ENCODE measurements at places on chromosomes 12 and 14.

GRCh38 chr14:50045039-50045711 is 71.2 kb downstream of the VCPKMT start:
- peak; percentile 67 for DNase-seq

DNA sequence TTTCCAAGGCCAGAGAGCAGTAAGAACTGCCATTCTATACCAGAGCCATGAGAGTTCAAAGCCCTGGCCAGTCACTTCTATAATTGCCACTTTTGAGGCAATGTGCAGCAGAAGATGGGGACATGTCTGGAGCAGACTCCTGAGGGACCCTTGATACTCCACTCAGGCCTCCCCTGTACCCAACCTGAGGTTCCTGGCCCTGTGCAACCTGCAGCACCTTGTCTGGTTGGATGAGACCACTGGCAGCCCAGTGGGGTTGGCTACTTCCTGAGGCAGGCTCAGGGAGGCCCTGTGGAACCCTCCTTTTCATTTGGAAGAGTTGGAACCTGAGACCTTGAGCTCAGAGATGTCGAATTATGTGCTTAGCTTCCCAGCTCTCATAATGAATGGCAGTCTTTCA is 54.4 kb downstream of the GALNT16 start:
- no peak for DNase-seq

GRCh38 chr14:61362072-61362750 is 40.8 kb downstream of the PRKCH start:
- no peak for DNase-seq

DNA sequence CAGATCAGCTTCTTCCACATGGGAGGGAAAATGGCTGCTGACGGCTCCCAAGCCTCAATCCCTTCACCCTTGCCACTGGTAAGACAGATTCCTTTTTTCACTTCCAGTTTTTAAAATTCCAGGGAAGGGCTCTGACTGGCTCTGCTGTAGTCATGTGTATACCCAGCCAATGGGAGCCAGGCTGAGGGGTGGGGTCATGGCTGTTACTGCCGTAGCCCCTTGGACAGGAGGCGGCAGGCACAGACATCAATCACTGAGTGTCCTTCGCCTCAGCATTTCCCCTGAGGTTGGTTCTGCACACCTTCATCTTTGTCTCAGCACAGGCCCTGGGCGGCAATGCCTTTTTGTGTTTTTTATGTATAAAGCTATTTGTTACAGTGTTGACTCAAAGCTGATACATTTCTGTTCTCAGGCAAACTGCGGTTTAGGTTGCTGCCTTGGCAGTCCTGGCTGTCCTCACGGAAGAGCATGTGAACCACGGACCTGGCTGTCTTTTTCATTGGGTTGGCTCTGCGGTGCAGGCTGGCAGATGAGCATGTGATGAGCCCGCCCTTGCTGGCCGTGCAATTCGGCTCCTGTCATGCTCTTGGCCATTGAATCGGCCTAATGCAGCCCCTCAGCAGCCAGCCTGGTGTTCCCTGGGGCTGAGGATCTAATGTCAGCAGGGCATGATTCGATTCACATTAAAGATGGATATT is 74.3 kb downstream of the PPM1A start:
- no peak for DNase-seq

- DNase-seq, result no peak
Observed at GRCh38 chr12:46647034-46647433, 178.8 kb downstream of the SLC38A4 start.

- peak; percentile 71 for DNase-seq
Observed at GRCh38 chr12:90940872-90941499, 14.0 kb downstream of the CCER1 start.

- DNase-seq, result no peak
Observed at GRCh38 chr12:123131879-123132402, 18.9 kb downstream of the PITPNM2 start.

- DNase-seq, result no peak
Observed at GRCh38 chr12:105819549-105819948, 319.2 kb downstream of the NUAK1 start.

GRCh38 chr12:115910057-115910456 is 367.4 kb downstream of the MED13L start:
- no peak for DNase-seq

DNA sequence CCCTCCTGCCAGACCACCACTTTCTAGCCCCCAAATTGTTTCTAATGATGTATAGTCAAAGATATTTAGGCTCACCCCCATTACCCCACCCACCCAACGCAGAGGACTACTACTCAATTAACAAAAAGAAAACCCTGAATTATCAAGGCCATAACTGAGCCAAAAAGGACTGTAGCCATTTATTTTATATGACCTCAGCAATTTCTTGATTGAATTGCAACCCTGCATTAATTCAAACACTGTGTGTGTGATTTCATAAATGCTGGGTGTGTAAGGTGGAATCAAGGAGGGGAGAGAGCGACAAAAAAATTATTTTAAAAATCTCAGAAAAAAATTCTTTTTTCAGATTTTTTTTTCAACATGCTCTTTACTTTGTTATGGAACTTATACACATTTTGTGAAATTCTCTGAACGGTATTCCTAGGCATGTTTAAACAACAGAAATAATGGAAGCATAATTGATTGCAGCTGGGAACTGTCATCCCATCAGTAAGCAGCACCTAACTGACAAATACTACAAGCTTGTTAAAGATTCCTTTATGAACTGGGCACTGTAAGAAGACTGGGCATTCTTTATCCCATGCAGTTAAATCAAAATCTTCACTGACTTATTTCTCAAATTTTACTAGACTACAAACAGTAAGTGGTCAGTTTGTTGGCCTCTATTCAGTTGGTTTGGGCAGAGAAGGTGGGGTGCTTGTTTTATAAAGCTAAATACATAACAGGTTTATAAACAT is 179.1 kb downstream of the SOX5 start:
- no peak for DNase-seq
